ENCODE measurements at places on chromosomes 6 and 20.

DNA sequence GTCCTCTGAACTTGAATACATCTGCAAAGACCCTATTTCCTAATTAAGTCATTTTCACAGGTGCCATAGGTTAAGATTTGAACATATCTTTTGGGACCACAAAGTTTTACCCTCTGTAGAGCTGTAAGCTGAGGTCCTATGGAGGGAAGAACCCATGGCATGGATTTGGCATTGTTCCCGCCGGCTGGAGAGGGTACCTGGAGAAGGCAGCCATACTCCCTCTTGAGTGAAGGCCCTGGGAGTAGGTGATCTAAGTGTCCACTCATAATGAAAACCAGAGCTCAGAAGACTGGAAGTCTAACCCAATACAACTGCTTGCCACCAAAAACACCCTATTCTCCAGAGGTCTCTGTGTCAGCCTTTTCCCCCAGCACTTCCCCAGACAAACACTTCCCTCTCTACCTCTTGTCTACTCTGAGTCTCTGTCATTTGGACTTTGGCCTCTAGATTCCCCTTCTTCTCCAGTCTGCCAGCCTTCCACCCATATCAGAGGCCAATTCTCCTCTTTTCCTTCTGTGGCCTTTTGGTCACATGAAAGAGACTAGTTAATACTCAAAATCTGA is 363.9 kb downstream of the MAFB start:
- DNase-seq: no peak

GRCh38 chr6:75308250-75308988 is 23.8 kb upstream of the TMEM30A start:
- DNase-seq: no peak

- DNase-seq: no peak
Measured at GRCh38 chr6:147759093-147759492, 250.6 kb downstream of the SAMD5 start.

DNA sequence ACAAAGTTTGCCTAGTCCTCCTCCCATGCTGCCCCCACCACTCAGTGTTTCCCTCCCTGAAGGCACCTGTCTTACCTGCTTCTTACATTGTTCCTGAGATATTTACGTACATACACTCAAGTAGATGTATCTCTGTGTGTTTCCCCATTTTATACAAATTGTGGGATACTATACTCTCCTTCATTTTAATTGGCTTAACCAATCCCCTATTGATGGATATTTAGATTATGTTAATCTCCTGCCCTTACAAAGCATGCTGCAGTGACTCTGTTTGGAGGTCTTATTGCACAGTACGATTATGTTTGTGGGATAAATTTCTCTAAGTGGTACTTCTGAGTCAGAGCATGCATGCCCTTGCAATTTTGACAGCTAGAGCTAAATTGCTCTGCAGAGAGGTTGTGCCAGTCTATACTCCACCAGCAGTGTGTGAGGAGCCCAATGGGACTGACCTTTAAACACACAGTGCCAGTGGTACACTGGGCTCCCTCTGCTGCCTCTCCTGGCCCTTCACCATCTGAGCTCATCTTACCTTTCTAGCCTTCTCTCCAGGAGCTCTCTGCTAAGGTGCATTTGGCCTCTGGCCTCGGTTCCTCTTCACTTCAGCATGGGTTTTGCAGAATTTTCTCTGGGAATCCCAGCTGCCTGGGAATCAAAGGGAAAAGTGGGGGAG is 57.4 kb downstream of the LYRM2 start:
- no peak for DNase-seq

- no peak for DNase-seq
Measured at GRCh38 chr20:48754292-48754691, 73.5 kb downstream of the PREX1 start.

GRCh38 chr6:1116149-1116548 is 195.7 kb upstream of the FOXQ1 start:
- no peak for DNase-seq

- no peak for DNase-seq
Measured at GRCh38 chr6:75935473-75935793, 137.0 kb downstream of the IMPG1 start.

DNA sequence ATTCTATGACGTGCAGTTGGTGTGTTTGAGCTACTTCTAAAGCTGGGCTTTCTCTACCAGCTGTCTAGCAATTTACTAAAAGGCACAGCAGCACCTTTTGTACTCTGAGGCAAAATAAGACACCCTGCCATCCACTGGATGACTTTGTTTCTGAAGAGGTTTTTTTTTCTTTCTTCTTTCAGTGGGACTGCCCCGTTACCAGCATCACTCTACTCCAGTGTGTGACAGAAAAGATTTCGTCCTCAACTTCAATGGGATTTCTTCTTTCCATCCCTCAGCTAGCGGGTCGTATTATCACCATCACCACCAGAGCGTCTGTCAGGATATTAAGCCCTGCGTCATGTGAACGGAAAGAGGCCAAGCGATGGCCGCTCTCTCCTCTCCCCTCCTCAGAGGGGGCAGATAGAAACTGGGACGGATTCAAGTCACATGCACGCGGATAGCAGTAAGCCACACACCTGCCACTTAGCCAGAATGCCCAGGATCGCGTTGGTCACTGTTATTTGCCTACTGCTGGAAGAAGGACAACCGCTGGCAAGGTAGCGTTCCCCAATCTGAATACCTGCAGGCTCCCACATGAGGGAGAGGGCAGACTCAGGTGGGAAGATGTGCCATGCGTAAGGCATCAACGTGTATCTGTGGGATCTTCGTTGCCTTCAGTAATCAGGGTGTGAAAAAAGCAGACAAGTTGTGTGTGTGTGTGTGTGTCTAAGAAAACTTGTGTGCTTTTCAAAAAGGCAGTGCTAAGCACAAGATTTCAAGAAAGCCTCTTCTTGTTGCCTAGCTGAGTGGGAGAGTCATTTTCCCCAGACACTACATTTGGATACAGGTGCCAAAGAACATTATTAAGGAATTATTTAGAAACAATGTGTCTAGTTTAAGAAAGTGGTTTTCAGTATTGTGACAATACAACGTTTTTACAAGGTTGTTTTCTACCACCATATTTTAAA is 5.4 kb downstream of the FOXF2 start:
- DNase-seq: no peak

- no peak for DNase-seq
Measured at GRCh38 chr20:53079828-53080686, 107.9 kb downstream of the TSHZ2 start.

DNA sequence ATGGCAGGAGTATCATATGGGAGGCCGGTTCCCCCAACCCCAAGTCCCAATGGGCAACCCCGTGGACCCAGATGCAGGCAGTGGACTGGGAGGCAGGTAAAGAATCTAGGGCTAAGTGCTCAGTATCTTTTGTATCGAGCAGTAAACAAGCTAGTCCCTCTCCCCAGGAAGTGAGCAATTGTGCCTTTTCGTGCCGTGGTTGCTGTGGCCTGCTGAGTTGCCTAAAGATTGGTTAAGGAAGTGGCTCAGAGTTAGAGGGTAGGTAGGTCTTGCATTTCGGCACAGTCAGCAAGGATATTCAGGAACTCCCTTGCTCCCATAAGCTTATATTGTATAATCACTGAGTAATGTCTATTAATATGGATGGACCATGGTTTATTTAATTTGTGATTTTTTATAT is 1.3 kb upstream of the DNAH8 start:
- DNase-seq: no peak

DNA sequence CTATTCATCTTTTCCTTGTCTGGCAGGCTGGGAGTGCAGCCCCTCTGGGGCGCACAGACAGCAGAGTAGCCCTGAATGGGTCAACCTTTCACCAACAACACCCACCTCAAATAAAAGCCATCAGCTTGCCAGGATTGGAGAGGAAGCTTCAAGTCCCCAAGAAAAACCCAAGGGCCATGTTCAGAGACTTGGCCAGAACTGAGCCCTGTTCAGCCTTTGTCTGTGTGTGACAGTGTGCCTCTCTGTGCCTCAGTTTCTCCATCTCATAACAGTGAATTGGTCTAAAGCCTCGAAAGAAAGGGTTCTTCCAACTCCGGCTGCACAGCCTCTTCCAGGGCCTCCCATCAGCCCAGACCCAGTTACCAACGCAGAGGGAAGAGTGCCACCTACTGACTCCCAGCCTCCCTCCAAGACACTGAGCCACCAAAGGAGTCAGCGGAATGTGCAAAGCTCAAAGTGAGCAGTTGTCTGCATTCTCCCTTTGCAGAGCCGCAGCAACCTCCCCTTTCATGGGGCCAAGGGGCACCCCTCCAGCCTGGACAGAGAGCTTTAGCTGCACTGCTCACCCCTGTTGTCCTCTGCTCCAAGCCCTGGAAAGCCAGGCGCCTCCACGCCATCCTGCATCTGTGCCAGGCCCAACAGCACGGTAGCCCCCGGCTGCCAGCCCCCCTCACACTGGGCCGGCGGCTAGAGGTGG is 82.7 kb upstream of the TOP1 start:
- DNase-seq: peak; percentile 30

DNA sequence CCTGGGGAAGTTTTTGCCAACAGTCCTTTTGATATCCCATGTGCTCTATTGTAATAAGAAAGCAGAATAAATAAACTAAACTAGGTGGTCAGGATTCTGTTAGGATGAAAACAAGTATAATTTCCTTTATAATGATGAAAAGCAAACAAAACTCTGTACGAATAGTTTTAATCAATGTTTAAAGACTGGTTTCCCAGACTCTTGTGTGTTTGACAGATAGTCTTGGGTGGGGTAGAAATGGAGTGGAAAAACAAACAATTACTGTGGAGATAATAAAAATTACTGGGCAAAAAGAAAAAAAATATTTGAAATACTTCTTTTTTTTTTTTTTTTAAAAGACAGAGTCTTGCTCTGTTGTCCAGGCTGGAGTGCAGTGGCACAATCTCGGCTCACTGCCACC is 152.1 kb upstream of the FLRT3 start:
- DNase-seq: no peak

GRCh38 chr6:6543181-6543879 is 45.2 kb upstream of the LY86 start:
- DNase-seq: no peak

- no peak for DNase-seq
Measured at GRCh38 chr20:63636752-63637628, 10.1 kb upstream of the GMEB2 start.

- no peak for DNase-seq
Measured at GRCh38 chr6:170019818-170020583, 268.6 kb downstream of the ERMARD start.

GRCh38 chr6:46933751-46934150 is 12.0 kb upstream of the ADGRF5 start:
- no peak for DNase-seq

DNA sequence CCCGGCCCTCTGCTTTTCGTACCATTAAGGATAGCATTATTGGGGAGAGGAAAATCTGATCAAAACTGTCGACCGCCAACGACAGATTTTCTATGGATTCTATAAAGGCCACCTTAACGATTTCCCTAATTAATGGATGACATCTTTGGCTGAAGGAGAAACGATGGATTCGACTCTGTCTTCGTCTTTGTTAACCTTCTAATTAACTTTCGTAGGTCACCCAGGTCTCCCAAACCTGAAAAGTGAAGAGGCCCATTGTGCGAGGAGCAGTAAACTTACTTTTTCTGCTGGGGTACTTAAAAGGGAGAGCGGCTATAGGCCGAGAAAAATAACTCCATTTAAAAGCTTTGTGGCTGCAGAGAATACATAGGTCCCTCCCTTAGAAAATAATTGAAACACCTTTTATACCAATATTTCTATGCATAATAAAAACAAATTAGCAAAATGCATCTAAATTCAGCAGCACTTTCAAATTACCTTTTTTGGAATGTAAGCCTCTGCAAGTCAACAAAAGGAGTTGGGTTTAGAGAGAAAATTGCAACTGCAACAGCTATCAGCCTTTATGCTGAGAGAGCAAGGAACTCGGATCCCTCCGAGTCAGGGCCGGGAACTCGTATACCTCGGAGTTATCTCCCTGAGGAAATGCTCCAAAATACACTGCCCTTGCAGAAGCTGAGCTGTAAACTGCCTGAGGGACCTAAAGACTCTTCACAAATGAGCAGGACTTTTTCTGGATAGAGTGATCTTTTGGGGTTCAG is 31.4 kb upstream of the NR2E1 start:
- no peak for DNase-seq

GRCh38 chr6:90079560-90080490 is 185.6 kb downstream of the GJA10 start:
- no peak for DNase-seq

DNA sequence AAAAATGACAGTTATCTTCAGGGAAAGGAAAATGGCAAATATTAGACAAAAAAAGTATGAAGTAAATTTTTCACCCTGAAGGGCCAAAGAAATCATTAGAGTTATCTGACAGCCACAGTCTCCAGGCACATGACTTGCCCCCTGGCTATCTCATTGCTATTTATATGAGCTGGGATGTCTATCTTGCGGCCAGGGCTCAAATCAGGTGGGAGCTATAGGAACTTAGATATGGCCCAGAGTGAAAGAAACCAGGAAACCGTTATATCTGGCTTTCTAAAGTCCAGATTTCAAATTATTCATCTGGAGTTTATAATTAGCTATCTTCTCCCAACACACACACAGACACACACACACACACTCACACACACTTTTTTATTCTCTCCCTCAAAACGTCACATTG is 135.3 kb upstream of the EEF1E1 start:
- no peak for DNase-seq

DNA sequence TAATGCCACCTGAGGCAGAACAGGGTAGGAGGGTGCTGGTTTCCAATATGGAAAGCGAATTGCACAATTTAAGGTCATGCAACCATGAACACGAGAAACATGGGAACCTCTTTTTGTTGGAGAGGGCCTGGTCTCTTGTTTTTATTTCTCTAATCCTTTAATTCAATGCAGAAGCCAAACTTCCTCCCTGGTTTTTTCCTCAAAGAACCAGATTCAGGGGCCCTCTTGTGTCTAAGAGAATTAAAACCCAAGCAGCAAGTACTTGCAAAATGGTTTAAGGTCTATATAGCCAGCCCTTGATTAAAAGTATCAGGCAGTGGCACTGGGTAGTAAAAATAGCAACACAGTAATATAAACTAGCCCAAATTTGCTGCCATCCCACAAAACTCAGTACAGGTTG is 19.5 kb downstream of the GSTA4 start:
- DNase-seq: no peak

DNA sequence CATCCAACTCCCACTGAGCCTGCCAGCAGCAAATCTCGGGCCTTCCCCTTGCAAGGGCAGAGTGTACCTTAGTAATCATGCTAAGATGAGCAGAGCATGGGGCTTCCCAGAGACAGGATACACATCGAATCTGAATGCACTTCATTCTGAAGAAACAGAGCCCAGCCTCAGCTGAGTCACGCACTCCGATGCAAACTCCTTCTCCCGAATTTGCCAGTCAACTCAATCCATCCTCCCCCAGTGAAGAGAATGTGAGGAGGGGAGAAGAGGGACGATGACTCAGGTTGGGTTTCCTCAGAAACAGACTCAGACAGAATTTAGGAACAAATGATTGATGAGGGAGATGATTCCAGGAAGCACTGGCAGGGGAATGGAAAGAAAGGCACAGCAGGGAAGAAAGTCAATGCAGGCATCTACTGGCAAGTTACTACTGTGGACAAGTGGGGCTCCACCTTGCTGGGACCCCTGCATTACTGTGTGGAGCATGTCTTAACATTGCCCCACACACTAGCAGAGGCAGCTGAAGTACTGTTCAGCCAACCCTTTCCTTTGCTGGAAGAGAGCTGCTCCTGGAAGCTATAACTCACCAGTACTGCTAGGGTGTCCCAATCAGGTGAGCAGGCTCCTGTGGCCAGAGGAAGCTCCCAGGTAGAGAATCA is 251.6 kb downstream of the ADGB start:
- peak; percentile 72 for DNase-seq

Data from caudate nucleus (tissue), 63 donors.